Lower lobe of right lung (tissue), 2 donors: ENCODE measurements at places on chromosomes 12 and 14. TPM values are rescaled to one million over a fixed set of nuclear protein-coding genes. Genes with fewer than 3 reads are reported as not detected.
A peak's percentile ranks its signal among the peaks of the same experiment; 100 is the strongest.

DNA sequence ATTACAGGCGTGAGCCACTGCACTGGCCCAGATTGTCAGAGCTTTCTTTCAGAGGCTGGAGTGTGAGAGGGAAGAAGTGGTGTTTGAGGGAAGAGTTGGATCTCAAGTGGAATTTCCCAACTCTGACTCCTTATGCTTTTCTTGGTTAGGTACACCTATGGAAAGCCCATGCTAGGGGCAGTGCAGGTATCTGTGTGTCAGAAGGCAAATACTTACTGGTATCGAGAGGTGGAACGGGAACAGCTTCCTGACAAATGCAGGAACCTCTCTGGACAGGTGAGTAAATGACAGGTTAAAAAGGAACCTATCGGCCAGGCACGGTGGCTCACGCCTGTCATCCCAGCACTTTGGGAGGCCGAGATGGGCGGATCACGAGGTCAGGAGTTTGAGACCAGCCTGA, 14.9 kb downstream of the A2ML1 start:
- DNase-seq, result no peak

- DNase-seq, result no peak
Measured at GRCh38 chr14:66619952-66620351, 112.0 kb downstream of the GPHN start.

DNA sequence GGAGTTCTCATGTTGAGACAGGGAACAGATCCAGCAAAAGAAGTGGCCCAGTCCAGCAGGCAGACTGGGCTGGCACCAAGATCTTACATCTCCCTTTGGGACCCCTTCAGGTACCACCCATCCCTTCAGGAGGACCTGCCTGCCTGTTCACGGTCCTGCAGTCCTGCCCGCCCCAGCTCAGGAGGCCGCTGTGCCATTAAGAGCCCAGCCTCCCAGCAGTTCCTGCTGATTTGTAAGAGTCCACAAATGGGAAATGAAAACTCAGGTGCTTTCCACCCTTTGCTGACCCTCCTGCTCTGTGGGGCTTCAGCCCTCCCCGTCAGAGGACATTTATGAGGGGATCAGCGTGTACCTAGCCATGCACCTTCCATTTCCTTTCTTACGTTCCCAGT, 39.5 kb downstream of the C14orf132 start:
- peak; percentile 34 for DNase-seq

DNA sequence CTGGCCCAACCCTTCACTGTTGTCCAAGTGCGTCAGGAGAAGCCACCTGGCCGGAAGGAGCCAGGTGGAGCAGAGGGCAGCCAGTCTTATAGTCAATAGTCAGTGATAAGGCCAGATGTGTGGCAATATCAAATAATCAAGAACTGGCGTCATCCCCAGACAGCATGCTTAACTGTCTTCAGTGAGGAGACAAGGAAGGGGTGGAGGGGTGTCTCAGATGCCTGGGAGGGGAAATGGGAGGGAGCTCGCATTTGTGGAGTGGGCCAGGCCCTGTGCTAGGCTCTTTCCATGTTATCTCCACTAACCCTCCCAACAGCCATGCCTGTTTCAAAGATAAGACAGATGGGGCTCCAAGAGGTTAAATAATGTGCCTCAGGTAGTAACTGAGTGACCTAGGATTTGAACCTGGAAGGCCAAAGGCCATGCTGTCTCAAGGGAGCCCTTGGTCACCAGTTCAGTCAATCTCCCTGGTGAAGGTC, 48.9 kb upstream of the FOS start:
- no peak for DNase-seq

DNA sequence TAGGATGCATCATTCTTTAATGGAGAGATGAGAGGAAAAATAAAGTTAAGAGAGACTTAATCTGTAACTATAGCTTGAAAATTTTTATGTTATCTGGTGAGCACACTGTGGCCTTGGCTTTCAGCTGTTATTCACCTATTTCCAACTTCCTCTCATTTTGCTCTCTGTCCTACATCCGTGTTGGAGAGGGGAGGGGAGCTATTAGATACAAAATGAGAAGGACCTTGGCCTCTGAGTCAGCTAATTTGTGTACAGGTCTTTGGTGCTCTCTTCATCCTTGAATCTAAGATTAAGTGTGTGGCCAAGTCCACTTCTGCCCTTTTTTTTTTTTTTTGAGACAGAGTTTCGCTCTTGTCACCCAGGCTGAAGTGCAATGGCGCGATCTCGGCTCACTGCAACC, 887 bp upstream of the APOBEC1 start:
- no peak for DNase-seq

DNA sequence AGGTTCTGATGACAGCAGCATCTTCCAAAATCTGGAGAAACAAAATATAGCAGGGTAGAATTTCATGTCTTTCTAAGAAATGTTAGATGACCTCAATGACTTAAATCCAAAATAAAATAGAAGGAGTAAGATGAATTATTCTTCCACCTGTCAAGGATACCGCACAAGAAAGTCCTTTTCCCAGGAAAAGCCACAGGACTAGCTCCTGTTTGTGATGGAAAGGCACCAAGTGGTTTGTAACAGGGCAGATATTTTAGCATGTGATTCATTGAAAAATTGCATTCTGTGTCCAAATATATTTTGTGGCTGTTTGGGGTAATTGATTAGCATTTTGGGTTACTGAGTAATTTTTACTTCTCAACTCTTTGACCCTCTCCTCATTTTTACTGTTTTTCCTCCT, 2.7 kb downstream of the CD163L1 start:
- no peak for DNase-seq

- DNase-seq, result no peak
Measured at GRCh38 chr12:106917503-106917902, 38.2 kb upstream of the TMEM263 start.

GRCh38 chr12:104090685-104091084, 26.4 kb downstream of the HCFC2 start:
- DNase-seq, result no peak

GRCh38 chr12:69657376-69658137, 41.5 kb downstream of the BEST3 start:
- DNase-seq, result no peak

DNA sequence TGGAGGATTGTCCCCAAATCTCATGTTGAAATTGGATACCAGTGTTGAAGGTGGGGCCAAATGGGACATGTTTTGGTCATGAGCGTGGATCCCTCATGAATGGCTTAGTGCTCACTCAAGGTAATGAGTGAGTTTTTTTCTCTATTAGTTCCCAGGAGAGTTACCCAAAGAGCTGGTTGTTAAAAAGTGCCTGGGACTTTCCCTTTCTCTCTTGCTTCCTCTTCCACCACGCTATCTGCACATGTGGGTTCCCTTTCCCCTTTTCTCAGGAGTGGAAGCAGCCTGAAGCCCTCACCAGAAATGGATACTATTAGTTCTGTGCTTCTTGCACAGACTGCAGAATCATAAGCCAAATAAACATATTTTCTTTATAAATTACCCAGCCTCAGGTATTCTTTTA, 465.4 kb downstream of the FSCB start:
- no peak for DNase-seq

DNA sequence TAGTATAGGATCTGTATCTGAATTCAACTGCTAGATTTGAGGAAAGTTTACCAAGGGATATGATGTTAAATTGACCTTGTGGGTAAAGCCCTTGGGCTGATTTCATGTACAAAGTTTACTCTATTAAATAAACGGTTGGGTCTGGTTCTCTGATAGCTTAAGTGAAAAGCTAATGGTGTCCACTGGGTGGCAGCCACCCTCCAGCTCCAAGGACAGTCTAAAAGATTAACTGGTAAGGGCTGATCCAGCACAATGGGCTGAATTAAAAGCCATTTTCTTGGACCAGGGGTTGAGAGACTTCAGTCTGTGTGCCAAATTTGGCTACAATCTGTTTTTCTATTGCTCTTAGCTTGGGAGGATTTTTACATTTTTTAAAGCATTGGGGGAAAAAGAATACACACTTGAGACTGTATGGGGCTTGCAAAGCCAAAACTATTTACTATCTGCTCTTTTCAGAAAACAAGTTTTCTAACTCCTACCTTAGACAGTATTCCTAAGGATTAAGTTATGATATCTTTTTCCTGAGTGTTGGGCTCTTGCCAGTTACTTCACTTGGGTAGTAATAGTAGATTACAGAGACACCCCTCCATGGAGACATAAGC, 116.5 kb downstream of the GPHN start:
- no peak for DNase-seq

GRCh38 chr12:121942145-121942718, 23.8 kb downstream of the CFAP251 start:
- no peak for DNase-seq

DNA sequence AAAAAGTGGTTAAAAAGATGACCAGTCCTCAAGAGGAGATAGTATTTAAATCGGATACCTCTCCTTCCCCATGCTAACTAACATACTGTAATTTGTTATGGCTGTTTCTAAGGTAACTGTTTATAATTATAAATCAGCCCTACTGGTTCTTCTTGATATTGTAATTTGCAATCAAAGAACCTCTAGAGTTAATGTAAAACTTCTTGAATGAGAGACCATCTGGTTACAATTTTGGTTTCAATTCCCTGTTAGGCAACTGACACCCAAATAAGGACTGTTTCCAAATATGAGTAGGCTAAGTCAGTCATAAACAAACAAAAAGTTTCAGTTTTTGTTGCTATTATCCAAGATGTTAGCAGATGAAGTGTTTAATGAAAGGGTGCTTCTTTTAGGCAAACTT, 120.2 kb upstream of the DNM1L start:
- no peak for DNase-seq

- no peak for DNase-seq
Measured at GRCh38 chr14:89430391-89431236, 13.6 kb upstream of the FOXN3 start.

DNA sequence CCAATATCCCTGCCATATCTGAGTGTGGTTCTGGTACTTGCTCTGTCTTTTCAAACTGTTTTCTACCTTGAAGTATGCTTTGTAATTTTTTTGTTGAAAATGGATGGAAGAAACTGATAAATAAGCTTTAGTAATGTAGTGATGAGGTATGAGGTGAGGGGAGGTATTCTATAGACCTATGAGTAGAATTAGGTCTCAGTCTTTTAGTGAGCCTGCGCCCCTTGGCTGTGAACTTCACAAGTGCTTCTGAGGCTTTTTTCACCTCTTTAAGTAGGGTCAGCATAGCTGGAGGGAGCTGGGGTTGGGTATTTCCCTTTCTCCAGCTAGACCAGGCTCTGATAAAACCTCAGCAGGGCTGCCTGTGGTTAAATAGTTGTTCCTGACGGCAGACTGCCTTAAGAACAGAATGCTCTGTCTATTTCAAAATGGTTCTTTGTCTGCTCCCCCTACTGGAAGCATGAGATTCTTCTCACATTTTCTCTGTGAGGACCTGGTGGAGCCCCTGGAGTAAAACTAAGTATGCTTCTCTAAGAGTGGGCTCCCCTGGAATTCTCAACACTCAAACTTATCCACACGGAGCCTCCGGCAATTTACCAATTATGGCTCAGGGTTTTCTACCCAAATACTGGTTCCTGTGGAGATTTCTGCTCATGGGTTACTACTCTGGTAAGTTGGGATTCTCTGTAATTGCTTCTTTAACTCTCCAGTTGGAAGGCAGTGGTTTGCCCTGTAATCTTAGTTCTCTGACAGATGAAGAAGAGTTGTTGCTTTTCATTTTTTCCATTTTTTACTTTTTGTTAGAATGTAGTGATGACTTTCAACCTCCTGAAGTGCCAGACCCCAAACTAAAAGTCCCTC, 13.1 kb downstream of the KRT5 start:
- no peak for DNase-seq

DNA sequence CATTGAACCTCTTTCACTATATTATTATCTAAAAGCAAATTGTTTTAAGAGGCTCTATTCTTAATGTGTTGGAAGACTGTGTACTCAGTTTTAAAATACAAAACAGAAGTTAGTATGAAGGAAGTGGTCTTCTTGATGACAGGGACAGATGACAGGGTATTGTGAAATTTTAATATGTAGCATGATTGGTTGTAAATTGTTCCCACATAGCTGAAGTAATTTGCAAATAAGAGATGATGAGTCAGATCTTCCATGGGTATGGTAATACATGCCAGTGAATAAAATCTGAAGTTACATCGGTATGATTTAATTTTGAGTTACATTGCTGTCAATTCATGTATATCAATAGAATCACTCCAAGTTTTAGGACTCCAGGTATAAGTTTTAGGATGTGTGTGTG, 454.8 kb downstream of the AEBP2 start:
- no peak for DNase-seq

DNA sequence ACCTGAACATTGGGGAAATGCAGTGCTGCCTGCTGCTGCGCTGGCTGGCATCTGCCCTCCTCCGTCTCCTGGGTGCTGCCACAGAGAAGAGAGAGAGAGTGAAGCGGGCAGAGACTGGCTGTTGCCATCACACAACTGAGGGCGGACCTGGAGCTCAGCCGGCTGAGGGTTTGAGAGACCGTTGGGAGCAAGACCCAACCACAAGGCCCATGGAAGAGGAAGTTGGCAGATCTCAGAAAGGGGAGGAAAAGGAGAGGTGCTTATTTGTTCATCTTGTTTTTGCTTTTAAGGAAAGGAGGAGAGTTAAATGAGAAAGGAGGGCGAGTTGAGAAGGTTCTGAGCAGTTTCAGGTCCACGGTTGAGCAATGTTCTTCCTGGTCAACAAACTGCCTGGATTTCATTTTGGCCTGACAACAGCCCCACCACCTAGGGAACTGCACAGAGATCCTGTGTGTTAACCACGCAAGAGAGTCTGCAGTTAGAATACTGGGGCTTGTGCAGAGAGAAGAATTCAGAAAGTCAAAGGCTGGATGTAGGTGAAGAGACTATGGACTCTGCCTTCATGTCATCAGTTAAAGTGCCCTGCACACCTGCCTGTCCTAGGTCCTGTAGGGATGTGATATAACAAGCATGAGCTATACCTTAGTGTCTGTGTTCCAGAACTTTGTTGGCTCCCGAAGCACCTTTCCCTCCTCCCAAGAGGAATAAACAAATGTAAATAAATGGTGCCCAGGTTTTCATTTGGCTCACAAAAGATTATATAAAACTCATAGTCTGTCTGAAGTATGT, 124.6 kb downstream of the ETV6 start:
- peak; percentile 65 for DNase-seq

- DNase-seq, result no peak
Measured at GRCh38 chr12:67720351-67720856, 71.9 kb downstream of the DYRK2 start.

- no peak for DNase-seq
Measured at GRCh38 chr12:76915361-76916169, 36.7 kb upstream of the CSRP2 start.

CMA1 gene
- total RNA-seq, result 2.4 TPM

FIGNL2 gene
- 0.95 TPM for total RNA-seq

RNASE7 gene
- total RNA-seq, result not detected

LTA4H gene
- 567 TPM for total RNA-seq

RNASE4 gene
- 41.0 TPM for total RNA-seq

WDR20 gene
- 26.2 TPM for total RNA-seq

CPSF2 gene
- 65.4 TPM for total RNA-seq

KRT3 gene
- not detected for total RNA-seq

CEBPE gene
- 0.32 TPM for total RNA-seq

OR10AD1 gene
- not detected for total RNA-seq

AQP6 gene
- 0.09 TPM for total RNA-seq
